ENCODE measurements at places on chromosomes 5 and 9.

DNA sequence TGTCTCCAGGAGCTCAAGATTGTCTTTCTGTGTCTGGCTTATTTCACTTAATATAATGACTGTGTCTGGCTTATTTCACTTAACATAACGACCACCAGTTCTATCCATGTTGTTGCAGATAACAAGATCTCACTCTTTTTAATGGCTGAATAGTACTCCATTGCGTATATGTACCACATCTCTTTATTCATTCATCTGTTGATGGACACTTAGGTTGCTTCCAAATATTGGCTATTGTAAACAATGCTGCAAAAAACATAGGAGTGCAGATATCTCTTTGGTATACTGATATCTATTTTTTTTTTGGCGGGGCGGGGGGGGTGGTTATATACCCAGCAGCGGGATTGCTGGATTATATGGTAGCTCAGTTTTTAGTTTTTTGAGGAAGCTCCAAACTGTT lies 45.5 kb downstream of the FER start:
- DNase-seq: no peak

DNA sequence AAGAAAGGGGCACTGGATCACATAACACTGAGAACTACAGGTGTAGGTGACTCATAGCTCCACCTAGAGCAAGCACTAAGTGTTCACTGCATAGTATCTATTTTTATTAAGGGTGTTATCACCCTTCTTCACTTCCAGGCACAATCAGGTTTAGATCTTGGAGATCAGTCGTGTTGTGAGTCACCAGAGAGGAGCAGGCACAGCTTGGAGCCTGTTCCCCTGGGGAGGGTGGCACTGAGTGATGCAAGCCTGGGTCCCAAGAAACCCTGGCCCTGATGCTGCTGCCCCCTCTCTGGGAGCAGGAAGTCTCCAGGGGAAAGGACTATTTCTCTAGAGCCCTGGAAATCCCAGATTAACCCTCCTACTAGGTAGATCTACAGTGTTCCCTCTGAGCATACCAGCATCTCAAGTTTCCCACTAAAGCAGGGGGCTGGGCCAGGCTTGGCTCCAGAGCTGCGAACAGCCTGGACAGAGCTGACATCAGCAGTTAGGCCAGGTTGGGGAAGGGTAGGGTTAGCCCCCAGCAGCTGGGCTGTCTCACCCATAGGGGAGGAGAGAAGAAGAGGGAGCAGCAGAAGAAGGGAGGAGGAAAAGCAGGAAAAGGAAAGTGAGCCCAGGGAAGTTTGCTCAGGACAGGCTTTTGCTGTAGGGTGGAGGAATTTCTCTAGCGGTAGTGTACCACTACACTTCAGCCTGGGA lies 28.1 kb upstream of the SPINK4 start:
- DNase-seq: no peak

- DNase-seq: no peak
Measured at GRCh38 chr9:70093944-70094343, 50.3 kb downstream of the MAMDC2 start.

DNA sequence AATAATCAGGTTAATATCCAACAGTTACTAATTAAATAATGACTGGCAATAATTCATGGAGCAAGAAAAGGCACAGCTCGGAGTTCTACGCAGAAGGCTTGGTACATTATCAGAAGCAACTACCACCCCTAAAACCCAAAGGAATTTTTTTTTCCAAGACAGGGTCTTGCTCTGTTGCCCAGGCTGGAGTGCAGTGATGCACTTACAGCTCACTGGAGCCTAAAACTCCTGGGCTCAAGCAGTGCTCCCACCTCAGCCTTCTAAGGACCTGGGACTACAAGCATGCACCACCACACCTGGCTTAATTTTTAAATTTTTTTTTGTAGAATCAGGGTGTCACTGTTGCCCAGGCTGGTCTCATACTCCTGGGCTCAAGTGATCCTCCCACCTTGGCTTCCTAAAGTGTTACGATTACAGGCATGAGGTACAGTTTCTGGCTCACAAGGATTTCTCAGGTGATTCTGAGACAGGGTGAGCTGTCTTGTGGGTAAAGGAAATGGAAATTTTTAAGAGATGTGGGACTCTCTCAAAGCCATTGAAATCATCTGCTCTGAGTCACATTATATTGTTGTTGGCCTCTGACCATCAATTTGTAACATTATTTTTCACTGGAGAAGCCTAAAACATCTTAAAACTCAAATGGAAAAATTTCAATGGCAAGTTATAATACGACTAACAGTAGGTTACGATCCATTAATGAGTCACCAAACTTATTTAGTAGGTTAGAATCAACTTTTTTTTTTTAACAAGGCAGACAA lies 19.7 kb upstream of the HSDL2 start:
- DNase-seq: no peak

GRCh38 chr5:166486348-166486747 lies 1805.1 kb upstream of the WWC1 start:
- no peak for DNase-seq

- peak; percentile 4 for DNase-seq
Measured at GRCh38 chr5:38208782-38209378, 49.5 kb upstream of the EGFLAM start.

- DNase-seq: no peak
Measured at GRCh38 chr5:140224658-140225057, 49.7 kb downstream of the CYSTM1 start.

- peak; percentile 55 for DNase-seq
Measured at GRCh38 chr9:111959468-111960359, 63.1 kb downstream of the UGCG start.

DNA sequence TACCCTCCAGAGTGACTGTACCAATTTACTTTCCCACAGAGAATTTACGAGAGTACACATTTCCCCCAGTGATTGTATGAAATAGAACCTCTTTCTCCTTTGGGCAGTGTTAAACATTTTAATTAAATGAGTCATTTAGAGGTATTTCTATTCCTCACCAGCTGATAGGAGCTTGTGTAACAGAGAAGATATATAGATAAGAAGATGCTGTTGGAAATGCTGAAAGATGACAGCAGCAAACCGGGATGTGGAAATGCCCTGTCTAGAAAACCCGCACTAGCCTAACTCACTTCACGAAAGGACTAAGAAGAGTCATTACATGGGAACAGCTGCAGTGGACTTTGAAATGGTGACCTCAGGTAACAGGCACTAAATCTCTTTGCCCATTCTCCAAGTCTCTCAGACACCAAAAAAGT lies 68.3 kb downstream of the LPAR1 start:
- DNase-seq: peak; percentile 80

GRCh38 chr9:93093127-93093876 lies 2.7 kb upstream of the CARD19 start:
- no peak for DNase-seq

DNA sequence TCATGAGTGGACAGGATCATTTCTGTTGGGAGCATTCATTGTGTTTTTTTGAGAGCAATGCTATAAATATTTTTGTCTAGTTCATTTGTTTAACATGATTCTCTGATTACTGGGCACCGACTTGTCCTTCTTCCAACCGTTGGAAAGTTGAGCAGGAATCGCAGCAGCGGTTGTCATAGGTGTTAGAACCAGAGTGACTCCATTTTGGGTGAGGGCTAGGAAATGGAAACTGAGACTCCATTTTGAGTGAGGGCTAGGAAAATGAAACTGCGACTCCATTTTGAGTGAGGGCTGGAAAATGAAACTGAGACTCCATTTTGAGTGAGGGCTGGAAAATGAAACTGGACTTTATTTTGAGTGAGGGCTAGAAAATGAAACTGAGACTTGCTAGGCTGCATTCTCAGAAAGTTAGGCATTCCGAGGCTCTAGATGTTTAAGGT lies 100.6 kb downstream of the ICE1 start:
- no peak for DNase-seq

- DNase-seq: no peak
Measured at GRCh38 chr5:140207250-140207964, 32.4 kb downstream of the CYSTM1 start.

DNA sequence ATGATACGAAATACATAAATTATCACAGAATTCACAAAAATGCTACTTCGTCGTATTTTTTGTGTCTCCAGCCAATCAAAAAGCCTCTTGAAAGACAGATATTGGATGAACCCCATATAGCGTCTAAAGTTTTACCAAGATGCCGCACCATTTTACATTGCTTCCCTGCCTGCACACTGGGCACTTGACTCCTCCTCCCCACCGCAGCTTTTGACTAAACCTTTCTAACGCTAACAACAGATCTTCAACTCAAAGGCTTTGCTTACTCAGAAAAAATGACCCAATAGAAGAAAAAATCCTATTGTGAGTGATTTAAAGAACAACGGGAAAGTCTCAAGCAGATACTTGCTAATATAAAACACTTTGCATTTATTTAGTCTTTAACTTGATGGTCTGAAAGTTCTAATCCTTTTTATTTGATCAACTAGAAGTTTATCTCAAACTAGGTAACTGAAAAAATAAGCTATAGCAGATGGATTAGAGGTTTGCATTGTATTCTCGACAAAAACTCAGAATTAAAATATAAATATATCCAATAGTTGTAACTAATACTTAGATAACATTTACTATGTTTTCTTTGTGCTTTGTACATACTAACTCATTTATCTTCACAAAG lies 609.1 kb upstream of the DMAC1 start:
- DNase-seq: no peak

- no peak for DNase-seq
Measured at GRCh38 chr5:137622850-137623249, 113.0 kb downstream of the KLHL3 start.

GRCh38 chr9:125759764-125760129 lies 12.6 kb downstream of the PBX3 start:
- no peak for DNase-seq

DNA sequence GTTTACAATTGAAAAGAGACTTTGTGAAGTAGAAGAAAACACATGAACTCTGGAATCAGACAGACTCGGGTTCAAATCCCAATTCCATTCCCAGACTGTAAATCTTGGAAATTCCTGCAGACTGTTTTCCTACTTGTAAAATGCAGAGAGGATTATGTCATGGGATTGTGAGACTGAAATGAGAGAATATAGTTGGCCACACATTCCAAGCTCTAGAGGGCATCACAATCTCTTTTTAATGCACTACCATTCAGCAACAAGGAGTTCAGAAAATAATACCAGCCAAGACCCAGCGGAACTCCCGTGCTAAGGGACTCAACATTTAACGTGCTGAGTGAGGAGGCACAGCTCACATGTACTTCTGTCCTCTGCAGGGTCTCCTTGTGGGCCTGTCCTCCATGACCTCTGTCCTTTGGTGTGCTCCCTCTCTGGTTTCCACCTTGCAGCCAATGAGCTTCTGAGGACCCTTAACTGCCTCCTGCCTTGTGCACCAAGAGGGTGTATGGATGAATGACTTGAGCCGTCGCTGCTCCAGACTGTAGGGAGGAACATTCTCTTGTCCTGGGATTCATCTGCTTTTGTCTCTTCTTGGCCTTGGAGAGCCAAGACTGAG lies 263.5 kb downstream of the NTRK2 start:
- no peak for DNase-seq

DNA sequence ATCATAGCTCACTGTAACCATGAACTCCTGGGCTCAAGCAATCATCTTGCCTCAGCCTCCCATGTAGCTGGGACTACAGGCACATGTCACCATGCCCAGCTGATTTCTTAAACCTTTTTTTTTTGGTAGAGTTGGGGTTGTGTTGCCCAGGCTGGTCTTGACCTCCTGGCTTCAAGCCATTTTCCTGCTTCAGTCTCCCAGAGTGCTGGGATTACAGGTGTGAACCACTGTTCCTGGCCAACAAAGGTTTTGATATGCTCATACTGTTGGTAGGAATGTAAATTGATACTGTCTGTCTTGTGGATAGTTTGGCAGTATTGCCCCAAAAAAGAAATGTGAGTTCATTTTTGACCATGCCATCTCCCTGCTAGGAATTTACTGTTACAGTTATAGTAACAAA lies 77.4 kb upstream of the TMEM171 start:
- no peak for DNase-seq

DNA sequence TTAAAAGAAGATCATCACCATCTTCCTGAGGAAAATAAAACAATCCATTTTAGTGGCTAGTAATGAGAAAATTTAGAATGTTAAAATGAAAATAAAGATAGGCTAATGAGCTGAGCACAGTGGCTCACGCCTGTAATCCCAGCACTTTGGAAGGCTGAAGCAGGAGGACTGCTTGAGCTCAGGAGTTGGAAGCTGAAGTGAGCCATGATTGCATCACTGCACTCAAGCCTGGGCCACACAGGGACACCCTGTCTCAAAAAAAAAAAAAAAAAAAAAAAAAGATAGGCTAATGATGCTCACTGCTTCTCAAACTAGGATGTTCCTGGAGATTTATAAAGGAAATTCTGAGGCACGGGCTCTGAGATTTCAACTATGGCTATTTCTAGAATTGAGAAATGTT lies 50.3 kb downstream of the CPLANE1 start:
- no peak for DNase-seq

GRCh38 chr5:139468421-139468931 lies 2.3 kb upstream of the SMIM33 start:
- DNase-seq: no peak

DNA sequence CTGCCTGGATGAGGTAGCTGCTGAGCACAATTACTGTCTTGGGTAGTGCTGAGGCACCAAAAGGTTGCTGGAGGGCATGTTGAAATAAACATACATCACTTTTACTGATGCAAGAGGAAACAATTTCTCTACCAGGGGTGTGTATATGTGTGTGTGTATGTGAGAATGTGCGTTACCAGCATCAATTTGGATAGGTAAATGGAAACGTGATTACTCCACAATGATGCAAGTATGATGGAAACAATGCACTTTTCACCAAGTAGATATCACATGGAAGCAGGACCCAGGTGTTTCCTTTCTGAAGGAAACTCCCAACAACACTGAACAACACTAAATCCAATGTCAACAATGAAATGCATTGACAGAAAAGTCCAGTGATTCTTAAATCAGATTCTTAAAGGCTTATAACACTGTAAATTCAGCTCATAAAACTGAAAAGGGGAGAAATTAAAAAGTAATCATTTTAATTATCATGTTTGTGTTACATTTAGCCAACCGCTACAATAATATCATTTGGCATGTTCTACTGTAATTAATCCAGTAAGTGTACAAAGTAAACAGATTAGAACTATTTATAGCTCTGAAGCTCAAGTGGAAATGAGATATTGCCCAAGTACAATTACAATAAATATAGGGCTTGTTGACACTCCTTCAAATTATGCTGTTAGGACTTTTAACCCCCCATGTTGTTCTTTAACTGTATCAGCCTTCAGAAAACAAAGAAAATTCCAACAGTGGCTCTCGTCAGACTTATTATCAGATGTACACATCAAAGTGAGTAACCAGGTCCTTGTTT lies 25.3 kb downstream of the YIPF5 start:
- no peak for DNase-seq
